ENCODE measurements at places on chromosomes 16 and 17.

DNA sequence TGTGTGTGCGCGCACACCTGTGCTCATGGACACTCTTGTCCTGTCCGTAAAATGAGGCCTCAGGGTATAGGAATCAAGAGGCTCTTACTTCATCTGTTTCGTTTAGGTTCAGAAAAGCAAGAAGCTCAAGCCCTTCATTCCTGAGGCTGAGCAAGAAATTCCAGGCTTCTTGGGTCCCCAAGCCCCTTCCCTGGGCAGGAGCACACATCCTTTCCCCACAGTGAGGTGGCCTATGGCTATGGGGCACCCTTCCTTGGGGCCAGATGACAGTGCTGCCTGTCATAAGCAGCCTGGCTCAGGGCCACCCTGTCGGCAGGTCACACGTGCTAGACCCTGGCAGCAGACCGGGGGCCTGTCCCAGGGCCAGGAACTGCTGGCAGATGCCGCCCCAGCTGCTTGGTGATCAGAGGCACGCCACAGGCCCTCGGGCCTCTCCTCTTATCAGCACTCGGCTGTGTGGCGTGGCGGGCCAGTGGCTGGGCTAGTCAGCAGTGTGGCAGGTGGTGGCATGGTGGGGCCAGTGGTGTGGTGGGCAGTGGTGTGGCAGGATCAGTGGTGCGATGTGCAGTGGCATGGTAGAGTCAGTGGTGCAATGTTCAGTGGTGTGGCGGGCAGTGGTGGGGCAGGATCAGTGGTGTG, 50.2 kb downstream of the NKD1 start:
- DNase-seq: no peak

- no peak for DNase-seq
These were observed 31.1 kb downstream of the ARHGAP17 start for GRCh38 chr16:24984101-24984500.

DNA sequence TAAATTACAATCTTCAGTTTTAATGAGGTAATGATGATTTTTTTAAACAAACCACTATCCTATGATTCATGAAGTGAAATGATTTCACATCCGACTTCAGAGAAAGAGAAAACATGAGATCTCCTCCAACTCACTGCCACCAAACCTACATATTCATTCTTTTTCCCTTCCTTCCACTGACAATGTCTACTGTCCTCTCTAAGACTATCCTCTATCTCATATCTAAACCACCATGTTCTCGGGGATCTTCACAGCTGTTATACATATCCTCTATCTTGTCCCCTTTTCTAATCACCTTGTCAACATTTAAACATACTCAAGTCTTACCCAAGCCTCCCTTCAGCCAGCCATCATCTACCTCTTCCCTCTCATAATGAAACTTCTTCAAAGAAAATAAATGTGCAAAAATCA, 53.5 kb downstream of the SMURF2 start:
- DNase-seq: no peak

DNA sequence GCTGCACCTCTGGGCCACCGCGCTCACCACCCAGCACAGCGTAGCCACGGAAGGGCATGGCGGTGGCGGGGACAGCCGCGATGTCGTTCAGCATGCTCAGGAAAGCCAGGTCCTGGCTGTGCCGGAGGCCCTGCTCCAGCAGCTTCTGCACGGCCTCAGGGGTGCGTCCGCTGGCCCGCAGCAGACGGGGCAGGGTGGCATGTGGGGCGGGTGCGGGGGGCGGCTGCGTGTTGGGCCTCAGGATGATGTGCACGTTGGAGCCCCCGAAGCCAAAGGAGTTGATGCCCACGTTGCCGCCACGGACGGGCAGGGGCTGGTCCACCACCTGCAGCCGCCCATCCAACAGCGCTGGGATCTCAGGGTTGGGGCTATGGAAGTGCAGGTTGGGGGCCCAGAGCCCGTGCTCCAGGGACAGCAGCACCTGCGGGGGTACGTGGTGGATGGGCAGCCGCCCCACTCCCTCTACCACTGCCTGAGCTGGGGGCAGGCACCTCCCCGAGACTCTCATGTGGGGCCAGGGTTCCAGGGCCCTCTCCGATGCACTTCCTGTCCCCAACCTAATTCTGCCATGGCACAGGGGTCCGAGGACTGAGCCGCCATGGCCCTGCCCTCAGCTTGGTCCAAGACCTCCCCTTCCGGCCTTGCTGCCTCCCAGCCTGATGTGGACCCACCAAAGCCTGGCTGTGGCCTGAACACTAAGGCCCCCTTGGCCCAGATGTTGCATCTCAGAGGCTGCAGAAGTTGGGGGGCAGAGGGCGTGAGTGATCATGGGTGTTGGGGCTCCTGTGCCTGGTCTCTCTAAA, 6.6 kb downstream of the FASN start:
- no peak for DNase-seq

- DNase-seq: no peak
These were observed 733.8 kb upstream of the CA10 start for GRCh38 chr17:52892334-52892733.

DNA sequence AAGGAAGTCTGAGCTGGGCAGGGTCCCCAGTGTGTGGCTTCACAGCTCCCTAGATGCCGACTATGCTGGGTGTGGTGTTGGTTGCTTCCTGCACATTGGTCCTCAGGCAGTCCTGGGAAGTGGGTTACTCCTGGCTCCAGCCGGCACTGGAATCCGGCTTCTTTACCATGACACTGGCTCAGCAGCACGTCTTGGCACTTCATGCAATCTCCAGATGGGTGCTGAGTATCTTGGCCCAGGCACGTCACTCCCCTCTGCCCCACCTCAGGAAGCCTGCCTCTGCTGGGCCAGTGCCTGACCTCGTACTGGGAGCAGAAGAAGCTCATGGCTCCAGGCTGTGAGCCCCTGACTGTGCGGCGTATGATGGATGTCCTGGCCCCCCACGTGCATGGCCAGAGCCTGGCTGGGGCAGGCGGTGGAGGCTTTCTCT, 24.5 kb downstream of the FCSK start:
- DNase-seq: no peak

- peak; percentile 5 for DNase-seq
These were observed 541 bp downstream of the GPT2 start for GRCh38 chr16:46884513-46885293.

- no peak for DNase-seq
These were observed 84.5 kb downstream of the XYLT1 start for GRCh38 chr16:17386229-17386628.

DNA sequence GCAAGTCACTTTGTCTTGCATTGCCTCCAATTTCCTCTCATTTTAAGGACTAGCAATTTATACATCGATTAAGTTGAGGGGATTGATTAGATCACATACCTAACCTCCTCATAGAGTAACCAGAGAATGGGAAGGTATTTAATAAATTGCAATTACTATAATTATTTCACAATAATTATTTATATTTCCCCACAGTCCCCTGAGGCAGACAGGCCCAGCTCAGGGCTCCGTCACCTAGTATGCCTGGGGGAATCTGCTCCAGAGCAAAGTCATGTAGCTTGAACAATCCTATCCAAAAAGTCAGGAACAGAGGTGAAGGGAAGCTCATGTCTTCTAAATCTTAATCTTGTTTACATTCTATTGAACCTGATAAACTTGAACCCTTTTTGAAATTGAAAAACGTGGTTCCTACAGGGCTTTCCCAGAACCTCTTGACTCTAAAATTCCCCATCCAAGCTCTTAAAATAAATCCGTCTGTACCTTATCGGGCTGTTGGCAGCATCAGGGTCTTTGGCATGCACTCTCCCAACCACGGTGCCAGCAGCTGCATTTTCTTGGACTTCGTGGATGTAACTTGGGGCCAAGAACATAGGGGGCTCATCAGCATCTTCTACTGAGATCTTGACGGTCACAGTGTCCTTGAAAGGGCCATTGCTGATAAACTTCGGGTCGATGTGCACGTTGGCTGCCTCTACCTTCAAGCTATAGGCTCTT, 140.1 kb downstream of the CDH11 start:
- no peak for DNase-seq

- DNase-seq: no peak
These were observed 295.7 kb upstream of the FOXF1 start for GRCh38 chr16:86214326-86215232.

DNA sequence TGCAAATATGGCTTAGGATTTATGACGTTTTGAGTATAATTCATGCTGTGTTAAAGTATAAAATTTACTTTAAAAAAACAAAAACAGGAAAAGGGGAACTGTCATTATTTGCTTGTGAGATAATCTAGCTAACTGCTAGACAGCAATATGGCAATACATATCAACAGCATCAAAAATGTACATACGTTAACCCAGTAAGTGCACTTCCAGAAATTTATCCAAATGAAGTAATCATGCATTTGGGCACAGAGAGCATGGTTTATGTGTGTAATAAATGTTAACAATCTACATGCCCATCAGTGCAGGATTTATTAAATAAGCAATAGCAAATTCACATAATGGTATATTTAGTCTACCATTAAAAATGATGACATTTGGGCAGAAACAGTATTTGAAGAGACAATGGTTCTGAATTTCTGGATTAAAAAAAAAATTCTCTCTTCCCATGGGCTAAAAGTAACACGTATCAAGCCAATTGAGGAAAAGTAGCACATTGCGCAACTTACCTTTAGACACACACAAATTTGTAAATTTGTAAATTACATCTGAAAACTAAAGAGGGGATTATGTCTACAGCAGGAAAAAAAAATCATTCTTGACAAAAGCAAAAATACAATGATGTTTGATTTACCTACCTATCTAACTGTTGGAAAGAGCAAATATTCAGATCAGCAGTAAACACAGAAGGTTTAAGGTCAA, 80.2 kb downstream of the CACNG1 start:
- DNase-seq: no peak

DNA sequence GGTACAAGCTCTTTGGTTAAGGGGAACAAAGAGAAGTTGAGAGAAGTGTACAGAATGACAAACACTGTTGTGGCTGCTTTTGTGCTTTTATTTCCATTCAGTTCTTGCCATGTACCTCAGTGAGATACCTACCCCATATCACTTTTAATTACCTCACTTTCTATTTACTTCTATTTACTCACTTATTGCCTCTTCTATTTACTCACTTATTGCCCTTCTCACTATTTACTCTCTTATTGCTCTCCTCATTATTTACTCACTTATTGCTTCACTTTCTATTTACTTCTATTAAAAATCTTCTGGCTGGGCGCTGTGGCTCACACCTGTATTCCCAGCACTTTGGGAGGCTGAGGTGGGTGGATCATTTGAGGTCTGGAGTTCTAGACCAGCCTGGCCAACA, 41.9 kb downstream of the MBTD1 start:
- no peak for DNase-seq

GRCh38 chr16:53809088-53809932, 105.4 kb downstream of the FTO start:
- DNase-seq: no peak

- peak; percentile 89 for DNase-seq
These were observed 77.0 kb upstream of the TNRC6C start for GRCh38 chr17:77881545-77881944.

GRCh38 chr17:71180801-71181385, 939.9 kb upstream of the SOX9 start:
- DNase-seq: no peak

GRCh38 chr17:79667746-79668145, 56.9 kb upstream of the RBFOX3 start:
- no peak for DNase-seq

GRCh38 chr16:12474806-12475410, 328.8 kb downstream of the CPPED1 start:
- DNase-seq: no peak

DNA sequence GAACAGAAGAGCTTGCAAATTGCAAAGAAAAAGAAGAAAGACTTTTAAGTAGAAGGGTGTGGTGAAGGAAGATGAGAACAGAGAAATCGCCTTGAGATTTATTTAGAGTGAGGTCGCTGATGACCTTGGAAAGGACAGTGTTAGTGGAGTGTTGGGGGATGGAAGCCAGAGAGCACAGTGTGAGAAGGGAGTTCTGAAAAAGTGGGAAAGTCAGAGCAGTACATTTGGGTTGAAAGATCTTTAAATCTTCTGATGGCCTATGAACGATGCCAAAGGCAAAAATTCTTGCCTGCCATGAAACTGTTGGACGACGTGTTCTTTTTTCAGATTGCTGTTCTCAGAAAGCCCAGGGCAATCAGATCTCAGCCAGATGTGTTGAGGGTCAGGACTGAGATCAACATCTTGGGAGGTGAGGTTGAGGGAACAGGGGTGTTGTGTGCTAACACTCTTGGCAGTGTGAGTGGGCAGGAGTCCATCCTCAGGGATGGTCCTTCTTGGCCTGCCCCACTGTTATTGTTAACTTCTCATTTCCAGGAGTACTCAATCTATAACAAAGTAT, 330.1 kb downstream of the MAP2K6 start:
- no peak for DNase-seq

- no peak for DNase-seq
These were observed 167.2 kb upstream of the CDH11 start for GRCh38 chr16:65289022-65289421.

GRCh38 chr16:84952335-84953189, 58.8 kb downstream of the ZDHHC7 start:
- peak; percentile 77 for DNase-seq

DNA sequence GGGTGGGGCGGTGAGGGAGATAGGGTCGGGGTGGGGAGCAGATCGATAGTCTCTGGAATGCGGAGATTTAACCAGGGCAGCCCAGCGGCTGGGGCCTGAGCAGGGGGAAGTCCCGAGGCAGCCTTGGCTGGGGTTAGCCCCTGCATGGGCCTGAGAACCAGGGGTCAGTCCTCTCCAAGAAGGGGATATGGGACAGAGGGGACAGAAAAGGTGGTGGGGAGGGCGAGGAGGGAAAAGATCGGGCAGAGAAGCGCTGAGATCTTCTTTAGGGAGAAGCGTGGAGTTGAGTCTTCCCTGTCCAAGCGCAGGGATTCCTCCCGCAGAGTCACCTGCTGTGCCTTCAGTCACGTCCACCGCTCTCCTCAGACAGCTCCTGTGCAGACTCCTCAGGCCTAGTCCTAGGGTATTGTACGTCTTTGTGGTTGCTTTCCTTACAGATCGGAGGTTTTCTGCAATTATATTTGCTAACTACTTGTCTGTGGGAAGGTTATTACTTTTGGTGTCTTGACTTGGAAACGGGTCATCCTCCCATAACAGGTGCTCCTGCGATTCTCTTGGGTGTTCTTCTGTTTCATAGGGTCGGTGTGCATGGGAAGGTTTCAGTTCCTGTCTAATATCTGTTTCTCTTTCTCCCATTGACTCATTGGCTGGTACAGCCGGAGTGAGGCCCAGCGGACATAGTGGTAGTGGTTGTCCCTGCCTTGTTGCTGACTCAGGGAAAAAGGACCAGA, 952 bp downstream of the CD300A start:
- no peak for DNase-seq

GRCh38 chr17:1315891-1316403, 36.5 kb downstream of the TRARG1 start:
- DNase-seq: no peak

- DNase-seq: no peak
These were observed 9.2 kb downstream of the SGSM2 start for GRCh38 chr17:2346475-2346874.

GRCh38 chr17:55661963-55662834, 60.5 kb downstream of the TMEM100 start:
- DNase-seq: no peak

Measured in CD4-positive, alpha-beta T cell treated with Interleukin-1 beta for 1 hour (primary cell).